ENCODE measurements at places on chromosomes 6 and 20.

GRCh38 chr20:11395581-11395980 is 522.1 kb upstream of the BTBD3 start:
- DNase-seq, result no peak
- H3K27ac ChIP-seq, result no peak overlapping the region
- no peak overlapping the region for H3K4me3 ChIP-seq
- H3K36me3 ChIP-seq, result no peaks in the 10 kb centered on the region

DNA sequence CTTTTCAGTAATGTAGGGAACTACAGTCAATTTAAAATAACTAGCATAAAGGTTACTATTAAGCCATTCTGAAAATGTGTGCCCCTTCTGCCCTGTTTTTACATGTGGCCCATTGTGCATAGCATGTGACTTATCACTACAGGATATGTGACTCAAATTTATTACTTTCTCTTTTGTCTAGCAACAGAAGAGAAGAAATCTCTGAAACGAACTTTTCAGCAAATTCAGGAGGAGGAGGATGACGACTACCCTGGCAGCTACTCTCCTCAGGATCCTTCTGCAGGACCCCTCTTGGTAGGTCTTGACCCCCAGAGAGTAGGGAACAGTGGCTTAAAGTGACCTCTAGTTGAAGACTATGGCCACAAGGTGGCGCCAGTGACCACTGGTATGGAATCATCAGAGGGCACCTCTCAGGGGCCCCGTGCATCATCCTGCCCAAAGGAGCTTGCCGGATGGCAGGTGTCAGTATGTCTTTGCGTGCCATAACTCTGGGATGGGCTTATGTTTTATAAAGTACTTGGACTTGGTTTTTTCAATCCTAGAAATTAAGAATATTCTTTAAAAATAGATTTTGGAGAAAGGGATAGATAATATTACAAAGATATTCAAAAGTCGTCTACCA is 23.9 kb downstream of the RPRD1B start:
- no peak overlapping the region for H3K4me3 ChIP-seq
- H3K27me3 ChIP-seq, result no peaks in the 10 kb centered on the region
- H3K4me1 ChIP-seq, result no peaks in the 10 kb centered on the region
- DNase-seq, result peak; percentile 57
- peaks cover 58% of the 10 kb centered on the region for H3K36me3 ChIP-seq

DNA sequence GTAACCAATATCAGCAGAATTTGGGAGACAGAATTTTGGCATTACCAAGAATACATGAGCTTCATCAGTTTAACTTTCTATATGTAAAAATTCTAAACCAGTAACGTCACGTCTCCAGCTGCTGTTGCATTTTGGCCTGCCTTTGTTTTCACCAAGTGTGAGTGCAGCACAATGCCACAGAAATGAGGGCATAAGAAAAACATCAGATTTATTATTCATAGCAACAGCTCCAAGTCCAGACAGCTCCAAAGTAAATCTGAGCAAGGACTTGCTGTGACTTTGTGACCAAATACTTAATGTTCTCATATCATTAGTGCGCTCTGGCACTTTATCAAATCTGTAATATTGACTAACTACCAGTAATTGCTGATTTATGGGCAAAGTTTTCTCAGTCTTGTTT is 11.0 kb upstream of the FBXL4 start:
- no peaks in the 10 kb centered on the region for H3K36me3 ChIP-seq
- H3K4me3 ChIP-seq, result no peak overlapping the region
- H3K27me3 ChIP-seq, result no peaks in the 10 kb centered on the region
- no peaks in the 10 kb centered on the region for H3K4me1 ChIP-seq
- no peak for DNase-seq

GRCh38 chr6:132511210-132511830 is 1.6 kb downstream of the STX7 start:
- H3K27me3 ChIP-seq, result no peaks in the 10 kb centered on the region
- no peak overlapping the region for H3K4me3 ChIP-seq

- no peaks in the 10 kb centered on the region for H3K36me3 ChIP-seq
- no peaks in the 10 kb centered on the region for H3K27me3 ChIP-seq
- no peak for DNase-seq
- no peak overlapping the region for H3K27ac ChIP-seq
- H3K4me3 ChIP-seq, result no peak overlapping the region
These were observed 43.4 kb upstream of the SIRPG start for GRCh38 chr20:1700990-1701389.

DNA sequence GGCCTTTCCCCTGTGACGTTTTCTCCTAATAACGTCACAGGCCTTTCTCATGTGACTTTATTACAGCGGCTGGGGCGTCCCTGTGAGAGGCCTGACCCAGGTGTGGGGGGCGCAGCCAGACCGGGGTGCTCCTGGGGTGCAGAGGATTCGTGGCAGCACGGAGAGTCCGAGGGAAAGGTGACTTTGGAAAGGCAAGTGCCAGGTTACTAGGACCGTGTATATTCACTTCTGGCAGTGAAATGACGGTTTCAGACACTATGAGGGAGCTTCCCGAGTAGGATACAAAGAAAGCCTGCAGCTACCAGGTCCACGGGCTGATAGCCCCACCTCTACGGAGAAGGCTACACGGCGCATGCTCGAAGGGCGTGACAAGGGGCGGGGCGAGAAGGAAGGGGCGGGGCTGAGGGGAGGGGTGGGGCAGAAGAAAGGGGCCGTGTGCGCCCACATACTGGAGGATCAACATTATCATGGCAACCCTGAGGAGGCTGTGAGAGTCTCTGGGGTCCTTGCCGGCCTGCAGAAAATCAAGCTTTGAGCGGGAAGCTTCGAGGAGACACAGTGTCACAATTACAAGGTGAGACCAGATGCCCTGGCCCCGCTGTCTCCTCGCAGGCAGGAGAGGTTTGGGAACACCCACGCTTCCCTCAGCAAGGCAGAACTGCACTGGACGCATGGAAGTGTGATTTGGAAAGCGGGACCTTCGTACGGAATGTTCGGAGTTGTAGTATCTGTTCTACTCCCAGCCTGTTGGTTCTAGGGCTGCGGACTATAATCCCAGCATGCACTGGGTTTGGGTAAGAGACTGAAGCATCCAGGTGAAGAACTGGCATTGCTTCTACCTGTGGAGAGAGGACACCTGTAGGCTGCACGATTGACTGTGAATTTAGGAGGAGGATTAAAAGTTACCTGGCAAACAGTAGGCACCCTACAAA is 54.4 kb upstream of the ZNF337 start:
- H3K4me1 ChIP-seq, result no peaks in the 10 kb centered on the region
- no peaks in the 10 kb centered on the region for H3K36me3 ChIP-seq
- peak; percentile 29 for DNase-seq
- no peaks in the 10 kb centered on the region for H3K27me3 ChIP-seq

- DNase-seq, result no peak
- H3K4me3 ChIP-seq, result no peak overlapping the region
- no peaks in the 10 kb centered on the region for H3K36me3 ChIP-seq
- no peaks in the 10 kb centered on the region for H3K27me3 ChIP-seq
These were observed 40.8 kb upstream of the TMEM244 start for GRCh38 chr6:129901910-129902309.

DNA sequence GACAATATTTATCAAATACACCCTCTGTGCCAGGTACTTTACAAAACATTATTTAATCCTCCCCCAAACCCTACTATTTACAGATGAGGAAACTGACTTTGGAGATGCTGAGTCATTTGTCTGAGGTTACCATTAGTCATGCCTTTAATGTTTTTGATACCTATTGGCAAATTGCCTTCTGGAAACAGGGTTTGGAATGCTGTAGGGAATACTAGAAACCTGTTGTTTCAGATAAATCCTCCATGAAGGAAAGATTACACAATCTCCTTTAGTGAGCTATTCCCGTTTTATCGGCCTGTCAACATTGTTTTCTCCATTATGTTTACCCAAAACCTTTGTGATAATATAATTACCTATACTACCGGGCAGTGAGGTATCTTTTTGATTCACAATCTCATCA is 93.6 kb upstream of the ADGRF1 start:
- no peak for DNase-seq
- no peak overlapping the region for H3K4me3 ChIP-seq
- H3K27ac ChIP-seq, result no peak overlapping the region
- H3K4me1 ChIP-seq, result no peaks in the 10 kb centered on the region

- H3K4me1 ChIP-seq, result peaks cover 23% of the 10 kb centered on the region
- DNase-seq, result no peak
- no peaks in the 10 kb centered on the region for H3K36me3 ChIP-seq
- no peak overlapping the region for H3K4me3 ChIP-seq
- no peaks in the 10 kb centered on the region for H3K27me3 ChIP-seq
These were observed 61.2 kb downstream of the GFOD1 start for GRCh38 chr6:13425943-13426931.

DNA sequence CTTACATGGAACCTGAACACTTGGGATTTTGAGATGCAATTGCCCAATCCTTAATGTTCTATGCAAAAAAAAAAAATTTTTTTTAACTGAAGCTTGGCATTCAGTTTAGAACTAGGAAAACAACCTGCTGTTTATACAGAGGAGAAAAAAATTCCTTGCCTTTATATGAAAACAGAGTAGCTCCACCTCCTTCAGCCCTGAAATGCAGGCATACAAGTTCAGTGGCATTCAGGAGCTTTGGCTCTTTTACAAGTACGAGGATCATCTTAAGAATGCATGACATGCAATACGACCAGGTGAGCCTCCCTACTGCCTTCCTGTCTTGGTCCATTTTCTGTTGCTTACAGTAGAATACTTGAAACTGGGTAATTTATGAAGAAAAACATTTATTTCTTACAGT is 20.4 kb downstream of the PAX1 start:
- H3K27me3 ChIP-seq, result no peaks in the 10 kb centered on the region
- no peaks in the 10 kb centered on the region for H3K36me3 ChIP-seq
- H3K4me1 ChIP-seq, result no peaks in the 10 kb centered on the region

- no peaks in the 10 kb centered on the region for H3K4me1 ChIP-seq
- no peak for DNase-seq
- no peaks in the 10 kb centered on the region for H3K36me3 ChIP-seq
- H3K4me3 ChIP-seq, result no peak overlapping the region
- H3K27me3 ChIP-seq, result no peaks in the 10 kb centered on the region
- H3K27ac ChIP-seq, result no peak overlapping the region
These were observed 150.0 kb downstream of the BTBD3 start for GRCh38 chr20:12067686-12068085.

Data from naive thymus-derived CD4-positive, alpha-beta T cell (primary cell).